ENCODE measurements at places on chromosomes 2 and 18. TPM values are rescaled to one million over a fixed set of nuclear protein-coding genes. Genes with fewer than 3 reads are reported as not detected.

DNA sequence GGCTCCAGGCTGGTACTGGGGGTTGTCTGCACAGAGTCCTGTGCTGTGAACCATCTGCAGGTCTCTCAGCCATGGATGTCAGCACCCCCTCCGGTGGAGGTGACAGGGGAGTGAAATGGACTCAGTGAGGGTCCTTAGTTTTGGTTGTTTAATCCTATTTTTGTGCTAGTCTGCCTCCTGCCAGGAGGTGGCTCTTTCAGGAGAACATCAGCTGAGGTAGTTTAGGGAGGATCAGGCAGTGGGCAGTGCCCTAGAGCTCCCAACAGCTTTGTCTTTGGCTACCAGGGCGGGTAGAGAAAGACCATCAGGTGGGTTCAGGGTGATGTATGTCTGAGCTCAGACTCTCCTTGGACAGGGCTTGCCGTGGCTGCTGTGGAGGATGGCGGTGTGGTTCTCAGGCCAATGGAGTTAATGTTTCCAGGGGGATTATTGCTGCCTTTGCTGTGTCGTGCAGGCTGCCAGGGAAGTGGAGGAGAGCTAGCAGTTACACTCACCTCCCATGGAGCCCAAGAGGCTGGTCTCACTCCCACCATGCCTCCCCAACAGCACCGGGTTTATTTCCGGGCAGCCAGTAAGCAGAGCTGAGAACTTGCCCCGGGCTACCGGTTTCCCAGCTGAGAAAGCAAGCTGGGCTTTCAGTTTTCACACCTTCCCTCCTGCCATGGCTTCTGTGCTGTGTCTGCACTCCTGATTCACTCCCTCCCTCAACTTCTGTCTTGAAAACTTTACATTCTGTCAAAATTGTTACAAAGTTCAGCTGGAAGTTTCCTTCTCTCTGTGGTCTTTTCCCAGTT is 563.4 kb downstream of the XIRP2 start:
- no peak for DNase-seq

DNA sequence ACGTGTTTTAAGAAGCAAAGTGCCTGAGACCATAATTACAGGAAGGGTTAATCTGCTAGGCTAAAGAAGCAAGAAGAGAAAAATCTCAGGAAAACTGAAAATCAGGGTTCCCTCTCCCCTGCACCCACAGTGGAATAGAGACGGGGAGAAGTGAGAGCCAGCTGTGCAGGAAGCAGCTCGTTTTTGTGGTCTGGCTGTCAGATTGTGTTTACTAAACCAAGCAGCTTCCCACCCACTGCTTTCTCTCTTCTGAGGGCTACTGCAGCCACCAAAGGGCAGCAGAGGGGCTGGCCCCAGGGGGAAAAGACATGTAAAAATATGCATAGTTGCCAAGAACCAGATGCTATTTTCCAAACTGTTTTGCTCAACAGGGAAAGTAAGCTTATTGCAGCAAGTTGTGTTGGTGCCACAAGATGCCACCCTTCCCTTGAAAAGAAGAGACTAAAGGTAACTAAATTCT is 72.6 kb upstream of the THUMPD2 start:
- no peak for DNase-seq

DNA sequence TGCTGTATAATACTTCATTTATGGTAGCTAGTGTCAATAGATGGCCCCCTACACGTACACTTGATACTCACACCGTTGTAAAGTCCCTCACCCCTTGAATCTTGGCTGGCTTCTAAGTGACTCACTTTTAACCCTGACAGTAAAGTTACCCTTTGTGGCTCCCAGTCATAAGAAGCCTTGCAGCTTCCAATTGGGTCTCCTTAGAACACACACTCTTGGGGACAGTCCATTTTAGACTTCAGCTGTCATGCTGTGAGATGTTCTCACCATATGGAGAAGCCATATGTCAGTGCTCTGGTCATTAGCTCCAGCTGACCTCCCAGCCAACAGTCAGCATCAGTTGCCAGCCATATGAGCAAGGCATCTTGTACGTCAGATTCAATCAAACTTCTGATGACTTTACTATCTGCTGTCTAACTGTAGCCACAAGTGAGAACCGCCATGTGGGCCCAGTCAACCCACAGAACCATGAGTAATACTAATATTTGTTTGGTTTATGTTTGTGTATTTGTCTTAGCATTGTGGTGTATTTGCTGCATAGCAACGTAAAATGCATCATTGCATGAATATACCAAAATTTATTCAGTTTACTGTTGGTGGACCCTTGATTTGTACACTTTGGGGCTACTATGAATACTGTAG is 68.3 kb downstream of the PTPN4 start:
- DNase-seq, result no peak

DNA sequence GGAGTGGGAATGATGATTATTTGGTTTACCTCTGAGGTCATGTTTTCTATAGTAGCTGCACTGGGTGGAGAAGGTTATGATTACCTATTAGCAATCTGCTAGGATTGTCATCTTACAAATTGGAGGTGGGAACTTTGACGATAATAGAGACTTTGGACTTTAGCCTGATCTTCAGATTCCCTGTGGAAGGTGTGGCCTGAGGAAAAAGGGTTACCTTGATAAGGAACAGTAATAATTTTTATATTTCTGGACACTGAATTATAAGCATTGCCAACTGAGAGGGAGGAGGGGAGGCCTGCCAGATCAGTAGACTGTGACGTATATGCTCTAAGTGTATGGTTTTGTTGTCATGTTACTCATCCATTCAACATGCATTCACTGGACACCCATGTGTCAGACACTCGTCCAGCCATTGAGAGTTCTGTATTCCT is 183.4 kb upstream of the FOSL2 start:
- DNase-seq, result no peak

The CFC1 gene
- not detected for total RNA-seq

The THOC1 gene
- 52.1 TPM for total RNA-seq

The TMEM163 gene
- 0.14 TPM for total RNA-seq

The ATP5F1A gene
- 284 TPM for total RNA-seq

The LRRC30 gene
- not detected for total RNA-seq

The NMS gene
- not detected for total RNA-seq

Measured in activated naive CD8-positive, alpha-beta T cell treated with anti-CD3 and anti-CD28 coated beads, Interleukin-2, amount 10 ng/mL, durations not matched to agents 7 days and 5 days (primary cell).